ENCODE measurements at places on chromosomes 3 and 15.

DNA sequence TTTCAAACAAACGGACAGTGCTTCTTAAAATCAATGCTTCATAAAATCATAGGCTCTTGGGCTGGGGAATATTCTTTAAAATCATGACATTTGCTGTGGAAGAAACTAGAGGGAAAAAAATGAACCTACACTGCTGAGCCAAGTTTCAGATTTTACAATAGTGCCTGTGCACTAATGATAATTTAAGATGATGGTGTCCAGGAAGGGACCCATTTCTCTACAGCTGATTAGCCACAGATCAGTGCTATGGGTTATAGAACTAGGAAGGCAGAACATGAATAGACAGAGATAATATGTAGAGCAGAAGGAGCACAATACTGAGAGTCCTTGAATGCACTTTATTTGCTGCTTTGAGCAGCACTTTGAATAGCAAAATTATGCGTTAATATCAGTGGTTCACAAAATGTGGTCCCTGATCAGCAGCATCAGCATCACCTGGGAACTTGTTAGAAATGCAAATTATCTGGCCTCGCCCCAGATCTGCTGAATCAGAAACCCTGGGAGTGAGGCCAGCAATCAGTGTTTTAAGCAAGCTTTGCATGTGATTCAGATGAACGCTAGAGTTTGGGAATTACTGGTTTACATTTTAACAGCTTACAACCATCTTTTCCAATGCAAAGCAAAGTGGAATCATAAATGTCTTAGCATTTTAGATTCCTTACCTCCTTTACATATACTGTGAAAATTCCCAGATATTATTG is 135.8 kb upstream of the ANKRD28 start:
- no peak for DNase-seq

DNA sequence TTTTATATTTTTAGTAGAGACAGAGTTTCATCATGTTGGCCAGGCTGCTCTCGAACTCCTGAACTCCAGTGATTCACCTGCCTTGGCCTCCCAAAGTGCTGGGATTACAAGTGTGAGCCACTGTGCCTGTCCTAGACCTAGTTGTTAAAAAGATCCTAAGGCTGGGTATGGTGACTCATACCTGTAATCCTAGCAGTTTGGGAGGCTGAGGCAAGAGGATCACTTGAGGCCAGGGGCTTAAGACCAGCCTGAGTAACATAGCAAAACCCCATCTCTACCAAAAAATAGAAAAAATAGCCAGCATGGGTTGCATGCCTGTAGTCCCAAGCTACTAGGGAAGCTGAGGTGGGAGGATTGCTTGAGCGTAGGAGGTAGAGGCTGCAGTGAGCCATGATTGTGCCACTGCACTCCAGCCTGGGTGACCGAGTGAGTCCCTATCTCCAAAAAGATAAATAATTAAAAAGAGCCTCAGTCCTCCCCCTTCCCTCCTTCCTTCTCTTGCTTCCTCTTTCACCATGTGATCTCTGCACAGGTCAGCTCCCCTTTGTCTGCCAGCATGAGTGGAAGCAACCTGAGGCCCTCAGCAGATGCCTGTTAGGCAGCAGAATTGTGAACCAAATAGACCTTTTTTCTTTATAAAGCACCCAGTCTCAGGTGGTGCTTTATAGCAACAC is 9.8 kb upstream of the FNDC3B start:
- no peak for DNase-seq

GRCh38 chr15:41465822-41466421 is 27.8 kb upstream of the ITPKA start:
- DNase-seq = no peak

DNA sequence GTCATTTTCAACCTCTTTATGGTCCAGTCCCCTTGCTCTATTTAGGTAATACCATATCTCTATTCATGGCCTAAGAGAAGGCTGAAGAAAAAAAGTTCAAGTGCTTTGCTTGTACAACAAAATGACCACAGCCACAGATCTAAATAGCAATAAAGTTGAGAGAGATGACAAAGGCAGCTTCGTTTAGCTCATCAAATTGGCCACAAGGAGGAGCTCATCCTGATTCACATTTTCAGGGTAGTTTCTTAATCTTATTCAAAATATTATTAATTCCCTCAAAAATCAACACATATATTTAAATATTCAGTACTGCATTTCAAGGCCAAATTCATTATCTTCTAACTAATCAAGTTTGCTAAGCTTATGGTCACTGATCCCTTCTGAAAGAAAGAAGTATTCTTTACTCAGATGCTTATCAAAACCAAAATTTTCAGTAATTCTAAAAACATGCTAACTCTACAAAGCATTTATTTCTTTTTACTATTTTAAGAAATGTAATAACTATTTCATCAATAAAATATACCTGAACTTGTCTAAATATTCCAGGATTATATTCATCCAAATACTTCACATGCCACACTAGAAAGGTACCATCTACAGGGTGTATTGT is 85.5 kb downstream of the DMXL2 start:
- no peak for DNase-seq

- DNase-seq = no peak
Measured at GRCh38 chr15:45611305-45611704, 23.5 kb upstream of the SQOR start.
